ENCODE measurements at places on chromosomes 3 and 15.

DNA sequence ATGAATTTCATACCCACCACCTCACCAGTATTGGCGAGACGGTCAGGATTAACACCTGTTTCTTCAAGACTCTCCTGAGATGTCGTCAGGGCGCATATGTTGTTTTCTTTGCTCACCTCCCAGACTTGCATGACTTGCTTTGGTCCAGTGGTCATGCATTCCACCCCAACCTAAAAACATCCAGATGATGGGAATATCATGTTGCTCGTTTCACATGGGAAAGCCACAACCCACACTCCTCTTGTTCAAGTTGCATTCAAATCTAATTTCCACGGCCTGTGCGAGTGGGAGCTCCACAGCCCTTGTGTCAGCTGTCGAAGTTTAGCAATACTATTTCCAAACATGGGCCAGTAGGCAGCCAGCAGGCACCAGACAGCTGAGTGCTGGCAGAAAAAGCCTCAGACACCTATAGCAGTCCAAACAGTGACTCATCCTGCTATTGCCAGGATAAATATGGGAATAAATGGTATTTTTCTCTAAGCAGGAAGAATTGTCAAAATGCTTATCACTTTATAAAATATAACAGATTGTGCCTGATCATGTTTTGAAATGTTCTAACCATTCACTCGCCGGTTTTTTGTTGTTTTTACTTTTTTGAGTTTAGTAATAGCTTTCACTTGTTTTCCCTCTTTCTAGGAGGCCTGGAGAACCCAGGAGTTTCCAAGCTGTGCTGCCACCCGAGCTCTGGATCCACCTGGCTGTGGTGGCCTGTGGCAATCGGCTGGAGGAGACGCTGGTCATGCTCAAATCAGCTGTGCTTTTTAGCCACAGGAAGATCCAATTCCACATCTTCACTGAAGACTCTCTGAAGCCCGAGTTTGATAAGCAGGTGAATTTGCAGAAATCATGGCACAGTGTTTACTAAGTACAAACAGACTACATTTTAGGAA is 20.1 kb downstream of the GXYLT2 start:
- no peak for DNase-seq

DNA sequence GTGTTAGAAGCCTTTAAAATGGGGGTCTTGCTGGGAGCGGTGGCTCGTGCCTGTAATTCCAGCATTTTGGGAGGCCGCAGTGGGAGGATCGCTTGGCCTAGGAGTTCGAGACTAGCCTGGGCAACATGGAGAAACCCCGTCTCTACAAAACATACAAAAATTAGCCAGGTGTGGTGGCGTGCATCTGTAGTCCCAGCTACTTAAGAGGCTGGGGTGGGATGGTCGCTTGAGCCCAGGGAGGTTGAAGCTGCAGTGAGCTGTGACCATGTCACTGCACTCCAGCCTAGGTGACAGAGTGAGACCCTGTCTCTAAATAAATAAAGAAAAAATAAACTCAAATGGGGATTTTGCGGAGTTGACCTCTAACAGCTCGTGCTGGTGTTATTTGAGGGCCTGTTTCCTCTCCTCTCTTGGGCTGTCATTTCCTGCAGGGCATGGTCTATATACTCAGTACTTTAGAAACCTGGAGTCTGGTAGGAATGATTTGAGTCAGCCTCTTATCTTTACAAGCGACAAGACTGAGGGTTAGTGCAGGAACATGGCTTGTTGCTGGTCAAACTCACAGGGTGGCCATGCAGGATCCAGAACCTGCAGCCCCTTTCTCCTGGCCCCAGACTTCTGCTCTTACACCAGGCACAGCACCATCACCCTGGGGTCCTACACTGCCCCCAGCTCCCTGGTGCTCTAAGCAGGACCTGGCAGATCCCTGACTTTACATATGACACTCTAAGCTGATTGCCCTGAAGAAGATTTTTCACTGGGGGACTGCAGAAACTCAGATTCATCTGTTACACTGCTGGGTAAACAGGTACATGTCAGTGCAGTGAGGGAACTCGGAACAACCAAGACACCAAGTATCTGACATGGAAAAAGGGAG is 15.1 kb downstream of the EHD4 start:
- no peak for DNase-seq

GRCh38 chr3:133113927-133114597 is 75.9 kb downstream of the TMEM108 start:
- DNase-seq = no peak

DNA sequence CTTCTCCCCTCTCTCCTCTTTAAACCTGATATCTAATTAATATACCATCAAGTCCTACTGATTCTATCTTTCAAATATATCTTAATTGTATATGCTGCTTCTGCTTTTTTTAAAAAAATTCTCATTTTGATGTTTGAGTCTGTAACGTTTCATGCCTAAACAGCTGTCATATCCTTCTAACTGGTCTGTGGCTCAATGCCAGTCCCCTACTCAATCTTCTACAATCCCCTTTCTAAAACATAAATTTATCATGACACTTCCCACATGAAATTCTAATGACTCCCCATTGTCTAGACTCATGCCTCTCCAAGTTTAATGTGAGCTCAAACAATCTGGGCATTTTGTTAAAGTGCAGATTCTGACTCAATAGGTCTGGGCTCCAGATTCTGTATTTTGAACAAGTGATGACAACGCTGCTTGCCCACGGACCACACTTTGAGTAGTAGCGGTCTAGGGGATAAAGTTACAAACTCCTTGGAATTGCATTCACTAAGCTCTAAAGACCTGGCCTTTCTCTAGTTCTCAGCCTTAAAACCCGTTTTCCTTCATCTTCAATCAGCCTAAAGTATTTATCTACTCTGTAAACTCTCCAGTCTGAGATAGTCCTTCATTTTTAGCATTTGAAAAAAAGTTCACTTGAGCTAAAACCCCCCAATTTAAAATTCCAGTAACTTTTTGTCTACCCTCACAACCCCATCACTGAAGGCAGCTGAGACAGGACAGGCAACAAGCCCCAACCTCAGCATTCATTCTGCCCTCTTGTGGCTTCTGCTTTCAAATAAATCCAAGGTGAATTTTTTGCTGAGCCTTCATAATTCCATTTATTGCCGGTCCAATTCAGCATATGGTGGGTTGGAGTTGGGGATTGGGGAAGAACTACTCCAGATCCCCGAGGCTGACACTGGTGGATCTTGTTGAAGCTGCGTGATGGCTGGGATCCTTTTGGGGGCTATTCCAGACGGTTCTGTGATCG is 88.1 kb upstream of the THRB start:
- DNase-seq = no peak

GRCh38 chr15:90570643-90571042 is 40.9 kb downstream of the CRTC3 start:
- DNase-seq = no peak

DNA sequence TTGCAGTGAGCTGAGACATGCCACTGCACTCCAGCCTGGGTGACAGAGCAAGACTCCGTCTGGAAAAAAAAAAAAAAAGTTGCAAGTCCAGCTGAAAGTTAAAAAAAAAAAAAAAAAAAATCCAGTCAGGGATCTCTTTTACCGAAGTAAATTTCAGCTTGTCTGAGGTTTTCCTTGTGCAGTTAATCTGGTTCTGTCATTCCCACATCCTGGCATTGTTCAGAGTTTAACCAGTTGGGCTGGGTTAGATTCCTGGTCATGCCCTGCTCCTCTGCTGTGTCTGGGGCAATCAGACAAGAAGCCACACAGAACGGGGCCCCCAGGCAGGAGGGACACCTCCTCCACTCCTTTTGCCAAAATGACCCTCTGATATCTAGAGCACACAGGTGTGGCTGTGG is 84.1 kb upstream of the KLHL25 start:
- no peak for DNase-seq

DNA sequence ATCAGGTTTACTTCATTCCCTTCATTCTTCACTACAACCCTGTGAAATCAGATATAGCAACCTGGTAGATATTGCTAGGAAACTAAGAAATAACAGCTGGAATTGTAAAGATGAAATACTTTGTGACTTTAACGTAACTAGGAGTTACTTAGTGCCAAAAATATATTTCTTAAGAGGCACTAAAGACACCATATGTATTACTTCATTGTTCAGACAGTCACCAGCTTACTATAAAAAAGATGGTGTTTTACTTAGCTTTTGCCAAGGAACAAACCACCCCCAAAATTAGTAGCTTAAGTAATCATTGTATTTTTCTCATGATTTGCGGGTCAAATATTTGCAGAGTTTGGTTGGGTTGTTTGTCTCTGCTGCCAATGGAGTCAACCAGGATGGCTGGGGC is 62.5 kb downstream of the PROS1 start:
- DNase-seq = no peak

DNA sequence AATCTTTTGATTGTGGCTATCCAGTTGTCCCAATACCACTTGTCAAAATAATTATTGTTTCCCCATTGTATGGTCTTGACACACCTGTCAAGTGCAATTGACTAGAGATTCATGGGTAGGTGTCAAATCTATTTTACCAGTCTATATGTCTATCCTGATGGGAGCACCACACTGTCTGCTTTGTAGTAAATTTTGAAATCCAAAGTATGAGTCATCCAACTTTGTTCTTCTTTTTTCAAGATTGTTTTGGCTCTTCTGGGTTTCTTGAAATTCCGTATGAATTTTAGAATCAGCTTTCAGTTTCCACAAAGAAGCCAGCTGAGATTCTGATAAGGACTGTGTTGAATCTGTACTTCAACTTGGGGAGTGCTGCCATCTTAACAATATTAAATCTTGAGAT is 71.9 kb downstream of the CSNK1G1 start:
- DNase-seq = no peak

DNA sequence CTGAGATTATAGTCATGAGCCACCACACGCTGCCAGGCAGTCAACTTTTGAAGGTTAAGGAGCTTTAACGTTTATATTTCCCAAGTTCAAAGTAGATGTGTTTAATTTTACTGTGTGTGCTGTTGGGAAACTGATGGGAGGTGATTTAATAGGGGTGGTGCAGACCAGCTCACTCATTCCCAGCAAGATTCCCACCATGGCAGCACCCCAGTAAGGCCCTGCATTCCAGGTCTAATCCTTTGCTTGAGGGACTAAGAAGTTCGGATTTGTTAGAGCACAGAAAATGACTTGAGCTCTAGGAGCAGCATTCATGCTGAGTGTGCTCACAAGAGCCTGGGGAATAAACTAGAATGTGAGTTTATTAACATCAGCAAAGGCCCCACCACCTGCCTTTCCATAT is 25.2 kb downstream of the TSEN2 start:
- no peak for DNase-seq

DNA sequence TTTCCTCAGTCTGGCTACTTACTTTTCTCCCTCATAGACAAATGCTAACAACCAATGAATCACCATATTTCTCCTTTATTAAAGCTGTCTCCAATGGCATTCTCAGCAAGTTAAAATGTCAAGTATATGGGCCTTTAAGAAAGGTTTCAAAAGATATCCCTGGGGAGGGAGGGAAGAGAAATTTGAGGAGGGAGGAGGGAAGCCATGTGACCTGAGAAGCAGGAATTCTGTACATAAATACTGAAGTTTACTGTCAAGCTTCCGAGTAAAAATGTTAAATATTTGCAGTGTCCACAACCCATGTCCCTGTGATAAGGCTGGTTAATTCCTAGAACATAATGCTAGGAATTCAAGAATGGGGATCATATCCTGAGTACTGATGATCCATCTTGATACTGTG is 175.9 kb downstream of the CNTN4 start:
- no peak for DNase-seq

- DNase-seq = no peak
Measured at GRCh38 chr3:163587342-163587741, 1491.0 kb downstream of the SI start.

GRCh38 chr3:157082305-157082982 is 77.5 kb downstream of the CCNL1 start:
- DNase-seq = no peak

DNA sequence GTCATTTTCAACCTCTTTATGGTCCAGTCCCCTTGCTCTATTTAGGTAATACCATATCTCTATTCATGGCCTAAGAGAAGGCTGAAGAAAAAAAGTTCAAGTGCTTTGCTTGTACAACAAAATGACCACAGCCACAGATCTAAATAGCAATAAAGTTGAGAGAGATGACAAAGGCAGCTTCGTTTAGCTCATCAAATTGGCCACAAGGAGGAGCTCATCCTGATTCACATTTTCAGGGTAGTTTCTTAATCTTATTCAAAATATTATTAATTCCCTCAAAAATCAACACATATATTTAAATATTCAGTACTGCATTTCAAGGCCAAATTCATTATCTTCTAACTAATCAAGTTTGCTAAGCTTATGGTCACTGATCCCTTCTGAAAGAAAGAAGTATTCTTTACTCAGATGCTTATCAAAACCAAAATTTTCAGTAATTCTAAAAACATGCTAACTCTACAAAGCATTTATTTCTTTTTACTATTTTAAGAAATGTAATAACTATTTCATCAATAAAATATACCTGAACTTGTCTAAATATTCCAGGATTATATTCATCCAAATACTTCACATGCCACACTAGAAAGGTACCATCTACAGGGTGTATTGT is 85.5 kb downstream of the DMXL2 start:
- no peak for DNase-seq

- DNase-seq = no peak
Measured at GRCh38 chr3:133054586-133054985, 16.4 kb downstream of the TMEM108 start.

GRCh38 chr3:182567700-182568099 is 225.6 kb upstream of the ATP11B start:
- DNase-seq = no peak

GRCh38 chr15:31824024-31824423 is 206.3 kb upstream of the CHRNA7 start:
- no peak for DNase-seq

DNA sequence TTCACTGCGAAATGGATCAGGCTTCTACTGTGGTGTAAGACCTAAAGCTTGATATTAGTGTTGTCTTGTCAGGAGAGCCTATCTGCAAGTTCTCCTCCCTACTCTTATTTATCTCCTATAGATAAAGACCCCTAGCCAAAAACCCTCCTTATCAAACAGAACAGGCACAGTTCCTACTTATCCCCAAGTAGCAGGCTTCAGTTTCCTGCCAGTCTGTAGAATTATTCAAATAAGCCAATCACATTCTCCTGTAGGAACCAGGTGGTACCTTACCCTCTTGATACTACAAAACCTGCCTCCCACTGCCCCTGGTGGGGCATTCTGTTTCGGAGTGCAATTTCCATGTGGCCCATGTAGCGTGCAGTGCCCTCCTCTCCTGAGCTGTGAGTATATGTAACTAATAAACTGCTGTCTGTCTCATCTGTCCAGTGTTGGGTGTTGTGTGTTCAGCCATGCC is 28.7 kb downstream of the HDGFL3 start:
- DNase-seq = no peak

DNA sequence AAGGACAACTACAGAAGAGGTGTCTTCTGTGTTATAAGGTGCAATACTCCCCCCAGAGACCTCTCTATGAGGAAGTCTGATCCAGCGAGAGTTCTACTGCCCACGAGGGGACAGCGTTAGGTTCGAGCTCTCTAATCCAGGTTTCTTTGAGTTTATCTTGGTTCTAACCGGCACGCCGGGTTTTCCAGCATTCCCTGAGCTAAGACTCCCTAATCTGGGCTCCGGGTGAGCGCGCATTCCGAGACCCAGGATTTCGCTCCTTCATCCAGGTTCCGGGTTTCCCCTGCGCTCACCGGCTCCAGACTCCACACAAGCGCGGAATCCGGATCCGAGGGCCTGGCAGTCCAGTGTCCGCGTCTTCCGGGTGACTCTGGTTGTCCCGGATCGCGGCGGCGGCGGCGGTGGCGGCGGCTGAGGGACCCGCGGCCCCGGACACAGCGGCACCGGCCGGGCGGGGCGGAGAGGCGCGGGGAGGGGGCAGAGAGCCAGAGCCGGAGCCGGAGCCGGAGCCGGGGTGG is at the start of gene ZNF609:
ZNF609 (plus strand) TSS at position 373 of the 518 bp plus-strand sequence. CDS start 38,842 bp downstream, outside the sequence.
- DNase-seq = peak; percentile 98

- no peak for DNase-seq
Measured at GRCh38 chr15:67092752-67093503, 27.5 kb downstream of the SMAD3 start.

Measured in activated CD4-positive, alpha-beta T cell treated with anti-CD3 and anti-CD28 coated beads, Interleukin-2, amount 10 ng/mL, durations not matched to agents 24 days and 14 days (primary cell).